ENCODE measurements at places on chromosomes 3 and 15.

- no peak for DNase-seq
Observed at GRCh38 chr3:129415830-129416229, 12.6 kb downstream of the EFCAB12 start.

GRCh38 chr3:14118400-14119381 is 6.0 kb downstream of the CHCHD4 start:
- no peak for DNase-seq

GRCh38 chr15:40310001-40310959 is 2.5 kb upstream of the PLCB2 start:
- peak; percentile 71 for DNase-seq

GRCh38 chr15:42360535-42361112 is 1.3 kb downstream of the CAPN3 start:
- no peak for DNase-seq

GRCh38 chr3:125418306-125418705 is 43.2 kb upstream of the ZNF148 start:
- no peak for DNase-seq

DNA sequence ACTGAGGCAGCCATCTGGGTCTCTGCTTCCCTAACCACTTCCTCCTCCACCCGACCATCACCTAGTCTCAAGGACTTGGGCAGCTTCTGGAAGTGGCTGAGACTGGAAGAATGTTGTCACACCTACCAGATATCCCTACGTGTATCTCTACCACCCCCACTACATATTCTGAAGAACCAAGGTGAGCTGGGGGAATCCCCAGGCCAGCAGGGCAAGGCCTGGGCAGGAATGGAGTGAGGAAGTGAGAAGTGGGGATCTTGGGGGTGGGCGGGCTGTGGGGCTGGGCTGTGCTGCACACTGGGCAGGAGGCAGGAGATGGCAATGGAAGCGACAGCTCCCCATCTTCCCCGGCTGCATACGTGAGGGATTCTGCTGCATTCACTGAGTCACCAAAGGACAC is 17.5 kb upstream of the ALDH1A3 start:
- no peak for DNase-seq

- no peak for DNase-seq
Observed at GRCh38 chr15:41917767-41918430, 24.0 kb upstream of the SPTBN5 start.

DNA sequence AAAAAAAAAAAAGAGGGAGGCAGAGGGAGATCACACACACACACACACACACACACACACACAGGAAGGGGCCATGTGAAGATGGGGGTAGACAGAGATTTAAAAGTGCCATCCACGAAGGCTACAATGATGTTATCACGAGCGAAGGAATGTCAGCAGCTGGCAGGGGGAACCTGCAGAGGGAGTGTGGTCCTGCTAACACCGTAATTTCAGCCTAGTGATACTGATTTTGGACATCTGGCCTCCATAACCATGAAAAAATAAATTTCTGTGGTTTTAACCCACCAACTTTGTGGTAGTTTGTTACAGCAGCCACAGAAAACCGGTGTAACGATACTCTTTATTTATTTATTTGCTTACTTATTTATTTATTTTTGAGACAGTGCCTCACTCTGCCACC is 76.0 kb downstream of the TMCO5A start:
- no peak for DNase-seq

DNA sequence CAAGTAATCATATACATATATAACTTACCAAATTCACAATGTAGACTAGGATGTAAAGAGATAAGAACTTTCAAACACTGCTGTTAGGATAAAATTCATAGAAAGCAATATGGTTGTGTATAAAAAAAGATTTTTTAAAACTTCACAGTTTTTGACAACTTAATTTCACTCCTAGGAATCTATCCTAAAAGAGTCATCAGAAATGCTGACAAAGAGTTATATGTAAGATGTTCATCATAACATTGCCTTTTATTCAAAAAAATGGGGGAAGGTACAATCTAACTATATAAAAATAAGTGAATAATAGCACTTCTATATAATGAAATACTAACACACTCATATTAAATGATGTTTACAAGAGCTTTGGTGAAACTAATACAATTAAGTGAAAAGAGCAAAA is 4.3 kb upstream of the CLDN18 start:
- DNase-seq, result no peak

DNA sequence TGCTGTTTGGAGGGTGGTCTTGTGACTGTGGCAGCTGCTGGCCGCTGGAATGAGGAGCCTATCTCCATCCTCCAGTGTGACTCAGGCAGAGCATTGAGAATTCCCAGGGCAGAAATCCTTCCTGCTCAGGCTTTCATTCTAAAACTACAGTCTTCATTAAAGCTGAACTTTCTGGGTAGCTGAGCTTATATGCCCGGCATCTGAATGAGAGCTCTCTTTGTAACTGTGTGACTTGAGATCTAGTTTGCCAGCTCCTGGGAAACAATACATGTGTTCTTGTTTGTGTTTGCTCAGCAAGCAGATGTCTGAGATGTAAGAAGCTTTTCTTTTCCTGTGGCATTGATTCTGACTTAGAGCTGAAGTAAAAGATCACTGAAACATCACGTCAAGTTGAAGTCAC is 22.4 kb downstream of the RLBP1 start:
- DNase-seq, result no peak

DNA sequence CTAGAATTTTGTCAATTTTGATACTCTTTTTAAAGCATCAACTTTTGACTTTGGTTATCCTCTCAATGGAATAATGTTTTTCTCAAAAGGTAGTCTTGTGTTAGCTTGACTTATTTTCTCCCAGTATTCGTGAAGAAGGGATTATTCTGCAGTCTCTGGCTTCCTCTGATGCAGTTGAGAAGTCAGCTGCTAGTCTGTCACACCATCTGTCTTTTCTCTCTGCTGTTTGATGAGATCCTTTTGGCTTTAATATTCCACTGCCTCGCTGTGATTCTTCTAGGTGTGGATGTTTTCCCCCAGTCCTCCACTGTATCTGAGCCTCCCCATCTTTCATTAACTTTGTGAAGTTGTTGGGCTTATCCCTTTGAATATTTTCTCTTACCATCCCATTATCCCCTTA is 141.0 kb downstream of the WDR72 start:
- no peak for DNase-seq

DNA sequence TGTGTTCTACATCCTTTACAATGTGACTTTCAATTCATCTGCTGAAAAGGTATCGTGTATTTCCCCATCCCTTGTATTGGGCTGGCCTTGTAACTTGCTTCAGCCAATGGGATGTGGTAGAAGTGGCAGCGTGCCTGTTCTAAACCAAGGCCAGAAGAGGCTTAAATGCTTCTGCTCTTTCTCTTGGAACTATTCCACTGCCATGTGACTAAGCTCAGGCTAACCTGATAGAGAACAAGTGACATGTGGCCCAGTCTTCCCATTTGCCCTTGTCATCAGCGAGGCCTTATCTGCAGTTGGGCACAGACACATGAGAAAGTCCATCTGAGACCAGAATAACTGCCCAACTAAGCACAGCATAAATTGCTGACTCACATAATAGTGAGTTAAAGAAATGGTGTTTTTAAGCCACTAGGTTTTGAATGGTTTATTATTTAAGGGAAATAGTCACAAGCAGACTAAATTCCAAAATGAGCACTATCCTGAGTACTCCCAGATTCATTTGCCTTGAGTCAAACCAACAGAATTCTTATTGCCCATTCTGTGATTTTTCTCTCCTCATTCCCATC is 230.2 kb downstream of the CPNE4 start:
- no peak for DNase-seq

- DNase-seq, result no peak
Observed at GRCh38 chr3:89108291-89108550, 800 bp downstream of the EPHA3 start.

DNA sequence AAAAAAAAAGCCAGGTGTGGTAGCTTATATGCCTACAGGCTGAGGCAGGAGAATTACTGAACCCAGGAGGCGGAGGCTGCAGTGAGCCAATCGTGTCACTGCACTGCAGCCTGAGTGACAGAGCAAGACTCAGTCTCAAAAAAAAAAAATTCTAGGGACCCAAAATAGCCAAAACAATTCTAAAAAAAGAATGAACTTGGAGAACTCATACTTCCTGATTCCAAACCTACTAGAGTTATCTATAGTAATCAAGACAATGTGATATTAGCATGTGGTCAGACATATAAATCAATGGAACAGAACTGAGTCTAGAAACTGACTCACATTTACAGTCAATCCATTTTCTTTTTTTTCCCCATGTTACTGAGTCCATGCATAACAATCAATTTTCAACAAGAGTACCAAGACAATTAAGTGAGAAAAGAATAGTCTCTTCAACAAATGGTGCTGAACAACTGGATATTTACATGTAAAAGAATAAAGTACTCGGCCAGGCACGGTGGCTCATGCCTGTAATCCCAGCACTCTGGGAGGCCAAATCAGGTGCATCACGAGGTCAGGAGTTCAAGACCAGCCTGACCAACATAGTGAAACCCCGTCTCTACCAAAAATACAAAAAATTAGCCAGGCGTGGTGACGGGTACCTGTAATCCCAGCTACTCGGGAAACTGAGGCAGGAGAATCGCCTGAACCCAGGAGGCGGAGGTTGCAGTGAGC is 11.9 kb downstream of the PRKAR2A start:
- DNase-seq, result no peak

DNA sequence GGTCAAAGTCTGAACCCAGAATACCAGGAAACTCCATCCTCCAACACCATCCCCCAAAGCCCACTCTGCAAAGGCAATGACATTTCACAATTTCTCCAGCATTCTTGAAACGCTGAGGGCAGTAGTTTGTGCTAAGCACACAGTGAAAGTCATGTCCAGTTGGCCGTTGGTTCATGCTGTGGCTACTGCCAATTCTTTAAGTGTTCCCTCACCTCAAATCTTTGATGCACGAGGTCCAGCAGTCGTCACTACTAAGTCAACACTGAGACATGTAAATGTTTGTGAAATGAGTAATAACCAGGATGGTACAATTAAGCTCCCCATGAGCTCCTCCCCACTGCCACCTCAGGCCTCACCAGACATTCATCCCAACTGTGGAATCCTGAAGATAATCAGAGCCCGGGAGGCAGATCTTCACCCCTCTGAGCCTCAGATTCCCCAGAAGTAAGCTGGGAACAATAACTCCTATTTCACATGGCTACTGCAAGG is 7.0 kb downstream of the SUCLG2 start:
- no peak for DNase-seq

GRCh38 chr3:183857863-183858262 is 26.8 kb downstream of the PARL start:
- DNase-seq, result no peak
